Central memory CD4-positive, alpha-beta T cell (primary cell): ENCODE measurements at places on chromosomes 13 and 19.

GRCh38 chr13:57314897-57315520, 148.0 kb downstream of the PRR20E start:
- no peak for DNase-seq

- DNase-seq, result no peak
Measured at GRCh38 chr13:97540696-97541095, 106.7 kb downstream of the RAP2A start.

GRCh38 chr13:44396701-44397580, 23.3 kb downstream of the SERP2 start:
- no peak for DNase-seq

DNA sequence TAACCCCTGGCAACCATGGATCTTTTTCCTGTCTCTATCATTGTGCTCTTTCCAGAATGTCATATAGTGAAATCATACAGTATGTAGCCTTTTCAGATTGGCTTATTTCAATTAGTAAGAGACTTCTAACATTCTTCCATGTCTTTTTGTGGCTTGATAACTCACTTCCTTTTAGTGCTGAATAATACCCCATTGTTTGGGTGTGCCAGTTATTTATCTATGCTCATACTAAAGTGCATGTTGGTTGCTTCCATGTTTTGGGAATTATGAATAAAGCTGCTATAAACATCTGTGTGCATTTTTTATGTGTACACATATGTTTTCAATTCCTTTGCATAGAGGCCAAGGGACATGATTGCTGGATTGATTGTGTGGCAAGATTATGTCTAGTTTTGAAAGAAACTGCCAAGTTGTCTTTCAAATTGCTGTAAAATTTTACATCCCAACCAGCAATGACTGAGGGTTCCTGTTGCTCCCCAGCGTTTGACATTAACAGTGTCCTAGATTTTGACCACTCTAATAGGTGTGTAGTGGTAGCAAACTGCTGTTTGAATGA, 358.9 kb downstream of the ITGBL1 start:
- DNase-seq, result no peak

- DNase-seq, result no peak
Measured at GRCh38 chr13:77310161-77310560, 16.7 kb downstream of the MYCBP2 start.

- no peak for DNase-seq
Measured at GRCh38 chr13:23644126-23644419, 73.9 kb downstream of the TNFRSF19 start.

DNA sequence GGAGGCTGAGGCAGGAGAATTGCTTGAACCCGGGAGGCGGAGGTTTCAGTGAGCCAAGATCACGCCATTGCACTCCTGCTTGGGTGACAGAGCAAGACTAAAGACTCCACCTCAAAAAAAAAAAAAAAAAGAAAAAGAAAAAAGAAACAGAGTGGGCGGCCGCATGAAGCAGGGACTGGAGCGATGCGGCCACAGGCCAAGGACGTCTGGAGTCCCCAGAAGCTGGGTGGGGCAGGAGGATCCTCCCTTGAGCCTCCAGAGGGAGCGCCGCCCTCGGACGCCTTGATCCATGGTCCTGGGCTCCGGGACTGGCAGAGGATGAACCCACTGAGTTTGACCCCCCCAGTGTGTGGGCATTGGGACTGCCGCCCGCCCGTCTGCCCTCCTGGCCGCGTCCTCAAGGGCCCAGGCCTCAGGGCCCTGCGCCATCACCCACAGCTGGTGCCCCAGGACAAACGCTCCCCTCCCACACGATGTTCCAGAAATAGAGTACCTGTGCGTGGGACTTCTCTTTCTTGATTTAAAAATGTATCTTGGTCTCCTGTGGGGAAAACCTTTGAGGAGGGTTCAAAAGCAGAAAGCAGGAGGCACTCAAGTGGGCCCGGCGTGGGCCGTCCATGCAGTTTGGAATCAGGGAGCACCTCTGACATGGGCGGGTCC, 15.5 kb downstream of the BTBD2 start:
- DNase-seq, result no peak
